ENCODE measurements at places on chromosomes 1 and 21.

- DNase-seq: no peak
These were observed 28.5 kb downstream of the CNIH3 start for GRCh38 chr1:224644553-224645154.

DNA sequence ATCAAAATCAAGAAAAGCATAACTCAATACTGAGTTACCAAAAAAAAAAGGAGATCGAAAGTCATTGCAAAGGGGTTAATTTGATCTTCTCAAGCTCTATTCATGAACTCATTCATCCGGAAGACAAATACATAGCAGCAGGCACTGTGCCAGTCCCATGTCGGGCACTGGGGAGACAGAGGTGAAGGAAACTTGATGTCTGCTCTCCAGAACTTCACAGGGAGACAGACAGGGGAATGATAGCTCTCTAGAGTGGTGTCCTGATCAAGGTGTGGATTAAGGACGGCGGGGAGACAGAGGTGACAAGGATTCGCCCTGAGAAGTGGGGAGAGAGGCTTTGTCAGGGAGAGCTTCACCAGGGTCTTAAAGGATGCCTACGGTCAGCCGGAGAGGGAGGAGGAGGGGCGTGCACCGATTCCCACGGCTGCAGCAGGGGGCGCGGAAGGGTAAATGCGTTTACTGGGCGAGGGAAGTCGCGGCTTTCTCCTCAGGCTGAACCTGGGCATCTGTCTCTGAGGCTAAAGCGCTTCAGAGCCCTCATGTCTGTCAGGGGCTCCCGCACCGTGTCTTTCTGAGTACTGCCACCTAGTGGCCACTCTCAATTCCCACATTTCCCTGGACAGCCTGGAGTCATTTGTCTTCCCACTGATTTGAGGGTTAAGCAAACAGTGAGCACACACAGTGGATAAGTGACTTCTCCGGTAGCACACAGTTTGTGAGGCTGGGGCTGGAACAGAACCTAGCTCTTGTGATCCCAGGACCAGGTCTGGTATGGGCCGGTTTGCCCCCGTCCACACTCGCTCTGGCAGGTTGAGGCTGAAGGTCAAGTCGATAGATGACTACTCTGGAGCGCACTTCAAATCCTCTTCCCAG, 152.8 kb downstream of the TENT5C start:
- DNase-seq: no peak

- DNase-seq: no peak
These were observed 111.3 kb downstream of the ADSS2 start for GRCh38 chr1:244340396-244340795.

GRCh38 chr1:50421768-50422674, 1.2 kb downstream of the DMRTA2 start:
- DNase-seq: no peak
